Fibroblast of skin of scalp (primary cell): ENCODE measurements at places on chromosomes 1 and 21.

GRCh38 chr21:37827913-37828312 is 88.3 kb downstream of the KCNJ6 start:
- DNase-seq: no peak

GRCh38 chr1:93313026-93313425 is 32.7 kb upstream of the DR1 start:
- DNase-seq: no peak

DNA sequence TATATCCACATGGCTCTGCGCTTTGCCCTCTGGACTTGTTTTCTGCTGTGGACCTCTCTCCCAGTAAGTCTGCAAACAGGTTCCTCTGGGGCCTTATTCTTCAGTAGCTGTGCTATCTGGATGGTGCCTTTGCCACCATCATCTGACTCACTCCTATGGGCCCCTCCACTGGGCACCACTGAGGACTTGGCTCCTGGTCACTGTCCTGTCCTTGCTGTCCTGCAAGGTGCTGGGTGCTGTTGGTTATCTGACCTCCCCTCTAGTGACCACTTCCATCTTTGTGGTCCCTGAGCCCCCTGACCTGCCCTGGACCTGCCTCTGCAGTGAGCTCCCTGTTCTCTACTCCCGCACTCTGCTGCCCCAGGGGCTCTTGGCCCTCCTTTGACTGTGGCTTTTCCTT is 6.7 kb downstream of the CNIH3 start:
- DNase-seq: no peak

DNA sequence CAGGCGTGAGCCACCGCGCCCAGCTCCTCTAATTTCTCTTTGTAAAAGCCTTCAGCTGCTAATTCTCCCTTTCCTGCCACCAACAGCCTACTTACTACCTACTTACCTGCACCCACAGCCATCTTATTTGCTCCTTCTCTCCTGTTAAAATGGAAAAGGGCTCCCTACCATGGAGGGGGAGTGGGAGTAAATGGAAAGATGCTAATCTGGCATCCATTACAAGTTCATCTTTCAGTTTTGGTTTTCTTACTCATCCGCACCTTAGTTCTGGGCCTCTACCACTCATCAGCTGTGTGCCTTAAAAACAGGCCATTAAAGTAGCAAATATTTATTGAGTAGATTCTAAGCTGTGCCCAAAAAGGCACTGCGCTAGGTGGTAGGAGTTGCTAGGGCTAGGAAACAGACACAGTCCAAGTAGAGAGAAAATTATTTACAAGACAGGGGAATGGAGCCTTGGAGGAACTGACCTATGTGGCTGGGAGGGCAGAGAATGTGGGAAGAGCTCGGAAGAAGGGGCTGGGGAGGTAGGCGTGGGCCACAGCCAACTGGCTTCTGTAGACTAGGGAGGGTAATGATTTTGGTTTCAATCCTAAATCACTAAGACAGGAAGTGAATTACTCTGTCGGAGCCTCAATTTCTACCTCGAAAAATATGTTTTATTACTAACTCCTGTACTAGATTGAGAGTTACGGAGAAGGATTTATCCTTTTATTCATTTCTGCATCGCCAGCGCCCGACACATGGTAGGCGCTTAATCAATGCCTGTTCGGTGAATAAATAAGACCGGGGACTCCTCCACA is 685 bp upstream of the DDI2 start:
- DNase-seq: no peak

DNA sequence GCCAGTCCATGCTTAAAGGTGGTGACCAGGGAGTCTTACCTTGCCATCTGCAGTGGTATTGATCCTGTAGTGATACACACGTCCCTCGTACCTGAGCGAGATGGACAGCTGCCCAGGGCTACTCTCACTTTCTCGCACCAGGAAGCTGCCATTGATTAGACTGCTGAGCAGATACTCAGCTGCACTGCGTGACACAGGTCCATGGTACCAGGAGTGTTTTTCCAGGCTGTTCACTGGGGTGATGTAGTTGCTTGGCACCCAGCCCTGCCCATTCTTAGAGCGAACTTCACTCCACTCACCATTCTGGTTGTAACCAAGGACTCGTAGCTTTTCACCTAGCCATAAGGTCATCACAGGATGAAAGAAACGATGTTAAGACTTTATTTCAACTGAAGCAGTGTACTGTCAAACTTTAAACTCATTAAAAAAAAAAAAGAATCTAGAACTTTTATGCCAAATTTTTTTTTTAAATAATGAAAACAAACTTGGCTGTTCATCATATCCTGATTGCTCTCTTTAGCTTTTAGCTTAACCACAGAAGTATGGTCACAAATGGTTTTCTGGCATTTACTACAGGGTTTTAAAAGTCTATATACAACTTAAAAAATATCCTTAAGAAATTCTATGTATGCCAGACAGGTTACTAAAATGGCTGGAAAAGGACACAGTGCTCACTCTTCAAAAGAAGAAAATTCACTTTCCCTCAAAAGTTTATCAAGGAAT is 44.6 kb downstream of the TOR3A start:
- no peak for DNase-seq

GRCh38 chr1:77065693-77066342 is 153.4 kb downstream of the PIGK start:
- no peak for DNase-seq

- DNase-seq: no peak
These were observed 948 bp downstream of the FBXO2 start for GRCh38 chr1:11653101-11653860.

- peak; percentile 64 for DNase-seq
These were observed 32.7 kb upstream of the ENAH start for GRCh38 chr1:225685476-225686176.

- DNase-seq: no peak
These were observed 1.1 kb downstream of the FCRLB start for GRCh38 chr1:161722406-161722805.

DNA sequence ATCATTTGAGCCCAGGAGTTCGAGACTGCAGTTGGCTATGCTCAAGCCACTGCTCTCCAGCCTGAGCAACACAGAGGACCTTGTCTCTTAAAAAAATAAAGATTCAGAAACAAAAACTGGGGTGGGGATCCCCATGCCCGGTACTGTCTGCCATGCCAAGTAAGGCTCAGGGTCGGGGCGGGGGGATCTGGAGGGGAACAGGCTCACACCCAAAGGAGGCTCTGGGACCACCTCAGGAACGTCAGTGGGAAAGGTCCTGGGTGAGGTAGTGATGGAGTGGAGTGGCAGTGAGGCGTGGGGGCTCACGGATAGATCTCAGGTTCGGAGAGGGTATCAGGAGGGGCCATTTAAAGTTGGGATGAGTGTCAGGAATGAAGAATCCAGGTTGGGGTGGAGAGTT is 765 bp upstream of the S100A4 start:
- DNase-seq: no peak

GRCh38 chr1:156444407-156445001 is 56.1 kb downstream of the MEF2D start:
- no peak for DNase-seq

- no peak for DNase-seq
These were observed 78.3 kb downstream of the VWA5B1 start for GRCh38 chr1:20368866-20369470.

DNA sequence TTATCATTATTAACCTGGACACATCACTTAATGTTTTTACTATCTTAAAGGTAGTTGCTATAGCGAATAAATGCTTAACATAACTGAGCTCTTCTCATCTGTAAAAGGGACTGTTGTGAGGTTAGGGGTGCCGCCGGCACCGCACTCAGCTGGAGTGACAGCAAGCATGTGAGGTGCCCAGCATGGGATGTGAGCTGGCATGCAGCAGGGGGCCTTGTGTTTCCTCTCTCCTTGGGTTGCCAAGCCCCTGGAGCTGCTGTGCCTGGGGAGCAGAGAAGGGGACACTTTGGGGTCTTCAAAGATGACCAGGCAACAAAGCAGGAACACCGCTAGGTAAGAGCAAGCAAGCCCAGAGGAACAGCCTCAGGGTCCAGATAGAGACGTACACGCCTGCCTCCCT is 2.1 kb upstream of the ZC3H12A start:
- no peak for DNase-seq

GRCh38 chr1:197737916-197738315 is 37.4 kb downstream of the DENND1B start:
- DNase-seq: no peak

- peak; percentile 45 for DNase-seq
These were observed 35.9 kb downstream of the TMCC2 start for GRCh38 chr1:205263580-205264190.

DNA sequence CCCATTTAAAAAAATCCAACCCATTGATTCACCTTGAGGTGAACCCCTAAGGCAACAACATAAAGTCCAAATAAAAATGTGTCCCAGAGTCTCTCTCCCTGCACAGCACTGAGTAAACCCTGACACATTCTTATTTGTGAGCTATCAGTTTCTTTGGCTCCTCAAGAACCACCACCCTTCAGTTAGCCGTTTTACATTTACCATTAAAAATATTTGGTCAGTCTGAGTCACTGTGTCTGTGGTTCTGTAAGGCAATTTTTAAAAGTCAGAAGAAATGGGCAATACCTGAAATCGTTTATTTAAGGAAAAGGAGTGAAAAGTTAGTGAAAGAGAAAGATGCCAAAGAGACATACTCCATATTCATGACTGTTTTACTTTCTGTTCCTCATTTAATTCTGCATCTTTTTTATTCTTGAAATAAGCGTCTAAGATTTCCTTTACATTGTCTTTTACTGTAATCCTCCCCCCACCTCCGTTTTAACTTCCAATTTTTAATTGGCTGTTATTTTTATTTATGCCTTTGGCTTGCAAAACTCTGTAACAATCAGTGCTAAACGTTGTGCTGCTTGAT is 91.7 kb upstream of the IVNS1ABP start:
- DNase-seq: peak; percentile 8

DNA sequence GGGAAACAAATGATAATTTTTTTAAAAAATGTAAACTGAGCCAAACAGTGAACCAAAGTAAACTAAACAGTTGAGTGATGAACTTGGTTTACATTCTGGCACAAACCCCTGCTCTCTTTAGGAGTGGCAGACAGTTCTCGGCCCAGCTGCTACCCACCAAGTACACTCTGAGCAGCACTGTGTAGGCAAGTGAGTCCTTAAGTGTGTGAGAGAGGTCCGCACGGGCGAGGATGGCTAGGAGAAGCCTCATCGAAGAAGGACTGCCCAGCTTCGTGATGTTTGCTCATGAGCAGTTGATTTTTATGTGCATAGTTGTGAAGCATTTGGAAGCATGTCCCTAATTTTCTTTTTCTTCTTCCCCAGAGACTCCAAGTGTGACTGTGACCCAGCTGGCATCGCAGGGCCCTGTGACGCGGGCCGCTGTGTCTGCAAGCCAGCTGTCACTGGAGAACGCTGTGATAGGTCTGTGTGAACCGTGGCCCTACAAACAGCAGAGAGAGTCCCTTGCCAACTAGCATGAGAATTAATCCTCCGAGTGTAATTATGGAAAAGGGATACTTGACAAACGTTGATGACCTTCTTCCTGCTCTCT is 32.1 kb downstream of the LAMC2 start:
- no peak for DNase-seq

GRCh38 chr21:19767546-19767945 is 1230.7 kb upstream of the NCAM2 start:
- no peak for DNase-seq

GRCh38 chr21:32328595-32328994 is 29.9 kb downstream of the MRAP start:
- DNase-seq: peak; percentile 36

GRCh38 chr1:166808952-166809351 is 30.3 kb upstream of the POGK start:
- DNase-seq: no peak

GRCh38 chr1:175171036-175171913 is 21.3 kb downstream of the KIAA0040 start:
- DNase-seq: no peak

DNA sequence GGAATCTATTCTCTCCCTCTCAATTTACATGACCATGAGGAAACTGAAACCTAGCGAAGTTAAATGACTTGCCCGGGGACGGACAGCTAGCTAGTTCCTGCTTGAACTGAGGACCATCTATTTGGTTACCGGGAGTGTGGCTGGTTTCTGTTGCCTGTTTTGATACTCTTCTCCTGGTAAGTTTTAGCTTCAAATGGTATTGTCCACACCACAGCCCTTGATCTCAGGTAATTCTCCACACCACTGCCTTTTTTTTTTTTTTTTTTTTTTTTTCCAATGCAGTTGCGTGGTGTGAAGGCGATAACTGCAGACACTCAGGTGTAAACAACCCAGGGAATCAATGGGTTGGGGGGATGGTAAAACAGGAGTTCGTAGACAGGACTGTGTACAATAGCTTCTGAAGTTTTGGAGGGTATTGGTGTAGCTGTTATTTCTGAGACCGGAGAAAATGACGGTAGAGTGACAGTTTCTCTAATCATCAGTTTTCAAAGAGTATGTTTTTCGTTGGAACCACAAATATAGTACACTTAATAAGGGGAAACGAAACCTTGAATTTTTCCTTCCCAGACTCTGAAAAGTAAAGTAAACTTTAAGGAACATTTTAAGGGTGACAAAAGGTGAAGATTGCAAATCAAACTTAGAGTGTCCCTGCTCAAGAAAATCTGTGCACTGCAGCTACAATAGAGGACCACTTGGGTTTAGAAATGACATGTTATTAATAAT is 125.3 kb upstream of the CACYBP start:
- DNase-seq: no peak

DNA sequence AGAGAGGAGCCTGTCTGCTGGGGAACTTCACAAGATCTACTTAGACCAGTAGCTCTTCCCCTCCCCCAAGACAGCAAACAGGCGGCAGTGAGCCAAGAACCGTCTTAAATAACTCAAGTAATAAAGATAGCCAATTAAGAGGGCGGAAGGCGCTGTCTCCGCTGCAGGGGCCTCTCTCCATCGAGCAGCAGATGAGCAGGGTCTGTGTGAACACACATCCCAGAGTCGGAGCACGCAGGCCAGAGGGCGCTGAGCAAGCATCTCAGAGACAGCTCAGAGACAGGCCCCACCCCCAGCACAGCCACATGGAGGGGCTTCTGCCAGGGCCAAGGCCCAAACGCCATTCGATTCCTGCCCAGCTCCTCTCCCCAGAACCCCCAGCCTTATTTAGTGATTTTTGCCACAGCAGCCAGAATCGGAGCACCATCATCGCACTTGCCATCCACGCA is 11.1 kb downstream of the IFFO2 start:
- peak; percentile 78 for DNase-seq

GRCh38 chr1:40438391-40439015 is 11.8 kb upstream of the ZFP69B start:
- DNase-seq: peak; percentile 6

GRCh38 chr1:182093781-182094180 is 32.3 kb upstream of the ZNF648 start:
- DNase-seq: no peak

- no peak for DNase-seq
These were observed 11.8 kb downstream of the IER5 start for GRCh38 chr1:181100015-181100905.

DNA sequence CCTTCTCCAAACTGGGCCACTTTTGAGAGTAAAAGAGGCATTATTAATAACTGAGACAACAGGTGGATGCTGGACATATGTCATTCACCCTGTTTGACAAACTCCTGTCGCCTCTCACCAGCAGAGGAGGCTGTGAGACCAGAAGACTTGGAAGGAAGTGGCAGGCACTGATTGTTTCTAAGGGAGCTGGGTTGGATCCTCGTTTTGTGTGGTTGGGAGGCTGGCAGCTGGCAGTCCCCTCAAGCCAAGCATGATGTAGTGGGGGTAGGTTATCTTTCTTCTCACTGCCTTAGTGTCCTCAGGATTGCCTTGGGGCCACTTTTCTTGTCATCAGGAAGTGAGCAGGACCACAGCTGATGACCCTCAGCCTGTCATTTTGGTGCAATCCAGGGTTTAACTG is 86.5 kb upstream of the KCNJ15 start:
- peak; percentile 82 for DNase-seq
